ENCODE measurements at places on chromosomes 1 and 21.
A peak's percentile ranks its signal among the peaks of the same experiment; 100 is the strongest.

DNA sequence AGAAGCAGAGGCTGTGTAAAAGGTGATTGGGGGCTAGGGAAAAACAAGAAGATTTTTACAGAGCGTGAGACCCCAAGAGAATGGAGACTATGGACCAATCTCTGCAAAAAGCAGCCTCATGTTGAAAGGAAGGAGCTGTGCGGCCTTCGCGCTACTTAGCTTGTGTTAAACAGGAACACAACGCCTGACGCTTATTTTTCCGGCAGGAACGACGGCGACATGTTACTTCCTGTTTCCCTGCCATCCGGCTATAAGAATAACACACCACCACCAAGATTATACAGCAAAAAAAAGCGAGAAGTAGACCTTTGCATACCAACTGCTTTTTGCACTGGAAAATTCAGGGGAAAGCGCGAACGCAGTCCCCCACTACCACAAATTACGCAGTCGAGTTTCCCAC, 272.7 kb downstream of the FAM72C start:
- DNase-seq, result no peak

GRCh38 chr1:81296601-81297000, 504.1 kb upstream of the ADGRL2 start:
- no peak for DNase-seq

DNA sequence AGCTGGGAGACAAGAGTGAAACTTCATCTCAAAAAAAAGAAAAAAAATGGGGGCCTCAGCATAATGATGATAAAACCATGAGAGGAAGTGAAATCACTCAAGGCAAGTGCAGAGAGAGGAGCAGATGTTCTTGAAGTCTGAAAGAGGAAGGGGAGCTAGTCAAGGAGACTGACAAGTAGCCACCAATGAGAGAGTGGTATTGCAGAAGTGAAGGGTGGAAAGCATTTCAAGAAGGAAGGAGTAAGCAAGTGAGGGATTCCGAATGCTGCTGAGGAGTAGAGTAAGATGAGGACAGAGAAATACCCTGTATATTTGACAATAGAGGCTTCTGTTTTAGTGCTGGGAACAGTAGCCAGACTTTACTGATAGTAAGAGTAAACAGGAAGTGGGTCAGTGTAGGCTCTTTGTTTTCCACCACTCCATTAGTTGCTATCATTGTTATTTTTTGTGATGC, 2.9 kb downstream of the TATDN3 start:
- DNase-seq, result no peak

DNA sequence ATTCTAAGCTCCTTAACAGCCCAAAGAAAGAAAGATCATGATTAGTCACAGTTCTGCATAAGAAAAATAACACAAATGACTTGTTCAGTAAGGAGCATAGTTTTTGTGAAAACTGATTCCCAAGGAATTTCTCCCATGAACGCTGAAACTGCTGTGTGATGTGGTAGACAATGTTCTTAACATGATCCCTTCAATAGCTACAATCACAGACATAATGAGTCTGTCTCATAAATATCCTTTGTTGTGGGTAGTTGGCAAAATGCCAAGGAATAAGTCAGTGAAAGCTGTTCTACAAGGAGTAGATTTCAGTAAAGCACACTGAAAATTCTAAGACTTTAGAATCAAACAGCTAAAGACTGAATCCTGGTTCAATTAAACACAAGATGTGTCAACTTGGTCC, 404.8 kb downstream of the HLX start:
- peak; percentile 60 for DNase-seq

DNA sequence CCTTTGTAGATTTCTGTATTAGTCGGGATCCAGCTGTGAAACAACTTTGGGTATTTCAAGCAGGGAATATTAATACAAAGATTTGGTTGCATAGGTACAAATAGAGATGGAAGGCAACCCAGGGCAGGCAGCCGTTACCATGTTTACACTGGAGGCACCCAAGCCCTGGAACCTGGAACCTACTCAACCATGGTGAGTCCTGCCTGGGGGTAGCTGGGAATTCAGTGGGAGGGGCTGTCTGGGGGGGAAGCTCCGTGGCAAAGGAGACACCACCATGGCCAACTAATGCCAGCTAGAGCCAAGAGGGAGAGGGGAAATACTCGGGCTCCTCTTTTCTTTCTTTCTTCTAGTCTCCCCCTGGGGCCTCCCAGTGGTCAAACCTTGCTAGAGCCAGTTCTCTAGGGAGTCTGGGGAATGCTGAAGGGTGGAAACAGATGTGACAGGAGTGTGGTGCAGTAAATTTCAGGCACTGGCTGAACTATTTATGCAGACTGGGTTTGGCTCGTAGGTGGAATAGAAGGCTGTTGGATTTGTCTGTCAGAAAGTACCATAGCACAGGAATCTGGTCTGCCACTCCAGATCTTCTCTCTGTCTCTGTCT, 91.9 kb upstream of the CACNA1E start:
- DNase-seq, result no peak

GRCh38 chr1:24858277-24858676, 71.8 kb downstream of the RUNX3 start:
- no peak for DNase-seq

DNA sequence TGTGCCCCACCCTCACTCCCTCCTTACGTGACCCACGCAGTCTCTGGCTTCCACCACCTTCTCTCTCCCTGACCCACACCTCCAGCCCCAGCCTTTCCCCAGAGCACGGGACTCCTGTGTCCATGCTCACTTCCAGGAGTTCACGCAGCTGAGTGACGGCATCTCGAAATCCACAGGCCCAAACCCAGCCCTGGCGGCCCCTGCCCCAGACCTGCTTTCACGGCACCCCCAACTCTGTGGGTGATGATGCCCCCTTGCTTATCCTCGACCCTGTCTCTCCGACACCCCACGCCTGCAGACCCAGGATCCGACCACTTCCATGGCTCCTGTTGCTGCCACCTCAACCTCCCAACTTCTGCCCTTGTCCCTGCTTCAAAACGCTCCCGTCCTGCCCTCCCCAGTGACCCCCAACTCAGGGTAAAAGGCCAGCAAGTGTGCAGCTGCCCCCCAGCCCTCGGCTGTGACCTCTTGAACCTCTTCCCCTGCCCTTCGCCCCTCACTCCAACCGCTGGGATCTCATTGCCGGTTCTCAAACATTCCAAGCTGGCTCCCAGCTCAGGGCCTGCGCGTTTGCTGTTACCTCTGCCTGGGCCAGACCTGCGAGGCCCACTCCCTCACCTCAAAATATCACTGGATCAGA, 30.4 kb upstream of the LAPTM5 start:
- no peak for DNase-seq

GRCh38 chr1:201466492-201466891, 2.5 kb downstream of the PHLDA3 start:
- DNase-seq, result no peak

- no peak for DNase-seq
These were observed 89.0 kb upstream of the ACTL8 start for GRCh38 chr1:17665950-17666720.

DNA sequence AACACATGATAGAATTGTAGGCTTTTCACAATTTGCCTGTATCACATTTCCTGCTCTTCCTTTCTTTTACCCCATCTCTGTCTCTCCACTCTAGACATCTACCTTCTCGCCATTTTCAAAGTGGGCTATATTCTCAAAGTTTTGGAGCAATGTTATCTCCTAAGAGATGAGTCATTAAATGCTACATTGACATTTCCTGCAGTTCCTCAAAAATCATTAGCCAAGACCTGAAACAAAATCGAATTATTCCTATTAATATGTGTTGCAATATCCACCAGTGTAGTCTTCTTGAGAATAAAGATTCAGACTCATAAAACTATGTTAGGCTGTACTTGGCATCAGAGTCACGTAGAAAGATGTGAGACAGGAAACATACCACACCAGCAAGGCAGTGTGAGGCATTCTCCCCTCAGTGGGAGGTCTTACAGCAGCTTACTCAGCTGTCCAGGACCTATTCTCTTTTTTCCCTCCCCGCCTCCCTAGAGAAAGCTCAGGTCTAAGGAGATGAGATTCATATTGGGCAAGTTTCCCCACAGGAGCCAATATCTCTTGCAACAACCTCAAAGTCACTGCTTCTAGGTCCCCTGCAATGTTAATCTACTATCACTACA, 38.8 kb downstream of the FRRS1 start:
- no peak for DNase-seq

GRCh38 chr1:94142022-94142421, 21.1 kb upstream of the ABCA4 start:
- no peak for DNase-seq

DNA sequence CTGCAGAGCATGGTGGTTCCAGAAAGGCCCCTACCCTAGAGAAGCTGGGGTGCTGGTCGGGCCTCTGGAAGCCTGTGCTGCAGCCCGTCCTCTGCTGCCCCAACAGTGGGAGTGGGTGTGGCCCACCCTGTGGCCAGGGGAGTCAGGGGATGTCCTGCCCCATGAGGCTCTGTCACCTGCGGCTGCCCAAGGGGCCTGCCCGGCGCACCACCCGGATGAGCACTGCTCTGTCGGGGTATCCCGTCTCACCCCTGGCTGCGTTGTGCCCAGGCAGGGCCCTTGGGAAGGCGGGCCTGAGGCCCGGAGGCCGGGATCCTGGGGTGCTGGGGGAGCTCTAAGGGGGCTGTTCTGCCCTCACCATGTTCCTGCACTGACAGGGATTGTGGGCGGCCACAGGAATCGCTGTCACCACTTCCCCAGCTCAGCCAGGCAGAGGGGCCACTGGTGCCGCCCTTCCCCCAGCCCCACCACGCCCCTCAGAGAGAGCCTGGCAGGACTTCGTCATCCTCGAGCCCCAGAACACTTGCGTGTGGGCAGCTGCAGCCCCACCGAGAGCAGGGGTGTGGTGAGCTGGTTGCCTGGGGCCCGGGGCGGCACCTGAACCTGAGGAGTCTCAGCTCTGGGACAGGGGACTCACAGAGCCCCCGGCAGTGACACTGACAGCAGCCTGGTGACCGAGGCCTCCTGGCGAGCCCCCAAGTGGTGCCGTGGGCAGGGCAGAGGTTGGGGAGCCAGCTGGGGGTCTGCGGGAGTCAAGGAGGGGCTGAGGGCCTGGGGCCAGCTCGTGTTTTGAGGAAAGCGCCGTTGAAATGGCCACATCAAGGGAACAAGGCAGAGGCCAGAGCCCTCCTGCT, 20.2 kb downstream of the PANK4 start:
- no peak for DNase-seq

DNA sequence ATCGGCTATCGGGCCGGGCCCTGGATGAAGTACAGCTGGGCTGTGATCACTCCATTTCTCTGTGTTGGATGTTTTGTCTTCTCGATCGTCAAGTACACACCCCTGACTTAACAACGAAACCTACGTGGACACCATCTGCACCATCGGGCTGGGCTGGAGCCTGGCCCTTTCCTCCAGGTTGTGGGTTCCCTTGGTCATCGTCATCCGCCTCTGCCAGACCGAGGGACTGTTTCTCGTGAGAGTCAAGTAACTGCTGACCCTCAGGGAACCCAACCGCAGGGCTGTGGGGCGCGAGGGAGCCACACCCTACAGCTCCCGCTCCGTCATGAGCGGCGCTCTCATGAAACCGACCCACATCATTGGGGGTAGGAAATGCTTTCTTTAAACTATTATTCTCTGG, 842.4 kb upstream of the TMPRSS15 start:
- no peak for DNase-seq

DNA sequence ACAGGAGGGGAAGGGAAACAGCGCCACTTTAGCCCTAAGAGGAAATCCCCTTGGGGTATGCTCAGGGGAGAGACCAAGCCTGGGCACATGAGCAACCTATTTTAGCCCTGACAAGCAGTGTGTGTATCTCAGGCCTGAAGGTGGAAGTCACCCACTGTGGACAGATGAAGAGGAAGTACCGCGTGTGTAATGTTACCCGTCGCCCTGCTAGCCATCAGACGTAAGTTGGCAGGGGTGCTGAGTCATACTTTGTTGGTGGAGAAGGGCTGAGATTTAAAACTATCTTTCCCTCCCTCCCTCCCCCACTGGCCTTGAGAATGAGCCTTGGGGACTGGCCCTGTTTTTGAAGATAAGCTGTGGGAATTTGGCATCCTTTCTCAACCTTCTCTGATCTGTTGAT, 11.2 kb downstream of the AGO1 start:
- no peak for DNase-seq

- DNase-seq, result no peak
These were observed 397.4 kb downstream of the MATN1 start for GRCh38 chr1:30325999-30326398.

GRCh38 chr1:156583821-156584622, 4.5 kb downstream of the TTC24 start:
- DNase-seq, result peak; percentile 57

GRCh38 chr1:246566813-246567645, 773 bp downstream of the CNST start:
- peak; percentile 47 for DNase-seq

- DNase-seq, result no peak
These were observed 11.6 kb downstream of the SARS1 start for GRCh38 chr1:109225308-109225707.

DNA sequence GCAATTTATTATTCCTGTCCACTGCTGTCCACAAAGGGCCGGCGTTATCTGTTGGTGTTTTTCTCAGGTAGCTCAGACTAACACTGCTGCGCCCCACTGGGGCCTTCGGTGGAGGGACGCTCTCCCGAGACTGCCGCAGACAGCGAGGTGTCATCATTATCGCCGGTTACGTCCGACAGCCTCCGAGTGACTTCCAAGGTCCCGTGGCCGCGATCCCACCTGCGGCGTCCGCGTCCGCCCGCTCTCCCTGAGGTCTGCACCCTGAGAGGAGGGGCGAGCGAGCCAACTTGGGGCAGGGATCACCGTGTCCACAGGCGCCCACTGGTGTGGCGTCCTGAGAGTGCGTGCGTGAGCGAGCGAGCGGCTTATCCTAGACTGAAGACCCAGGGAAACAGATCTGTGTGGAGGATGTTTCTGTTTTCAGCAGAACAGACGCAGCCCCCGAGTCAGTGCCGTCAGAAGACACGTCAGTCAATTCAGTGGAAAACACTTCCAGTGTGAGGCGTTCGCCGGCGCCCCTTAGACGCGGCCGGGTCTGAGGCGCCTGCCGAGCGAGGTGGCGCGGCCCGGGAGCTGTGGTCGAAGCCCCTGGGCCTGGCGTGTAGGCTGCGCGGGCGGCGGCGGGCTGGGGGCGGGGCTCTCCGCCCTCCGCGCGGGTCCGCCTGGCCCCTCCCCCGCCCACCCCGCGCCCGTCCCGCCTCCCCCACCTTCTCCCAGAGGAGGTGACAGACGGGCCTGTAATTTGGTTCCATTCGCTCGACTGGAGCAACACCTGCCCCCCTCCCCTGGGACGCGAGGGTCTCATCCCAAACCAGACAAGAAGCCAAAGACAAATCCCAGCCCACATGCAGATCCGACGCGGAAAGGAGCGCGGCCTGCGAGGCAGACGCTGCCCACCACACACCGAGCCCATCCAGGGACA, 12.6 kb downstream of the NHLH2 start:
- no peak for DNase-seq

GRCh38 chr1:168535536-168535935, 8.3 kb downstream of the XCL2 start:
- no peak for DNase-seq

All from kidney epithelial cell (primary cell).